Kasumi-1 (cell line): ENCODE measurements at places on chromosomes 11 and 22.

DNA sequence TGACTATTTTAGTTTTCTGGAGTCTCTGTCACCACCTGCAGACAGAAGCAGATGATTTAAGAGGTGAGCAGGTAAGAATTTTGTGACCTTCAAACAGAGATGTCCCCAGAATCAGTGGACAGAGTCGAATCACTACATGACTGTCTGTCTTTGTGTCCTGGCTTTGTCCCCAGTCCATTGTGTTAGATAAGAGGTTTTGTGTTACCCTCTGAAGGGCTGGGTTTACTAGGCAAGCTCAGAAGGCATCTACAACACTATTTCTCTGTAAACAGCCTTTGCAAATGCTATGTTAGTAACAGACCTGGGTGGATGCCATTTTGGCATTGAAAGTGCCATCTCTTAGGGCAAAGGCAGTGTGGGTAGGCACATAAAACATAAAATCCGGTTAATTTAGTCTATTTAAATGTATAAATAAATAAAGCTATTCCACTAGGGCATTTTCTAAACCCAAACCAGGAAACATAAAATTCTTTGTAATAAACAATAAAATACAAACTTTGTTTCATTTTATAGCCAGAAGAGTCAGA, 40.3 kb upstream of the CADM1 start:
- DNase-seq = no peak

DNA sequence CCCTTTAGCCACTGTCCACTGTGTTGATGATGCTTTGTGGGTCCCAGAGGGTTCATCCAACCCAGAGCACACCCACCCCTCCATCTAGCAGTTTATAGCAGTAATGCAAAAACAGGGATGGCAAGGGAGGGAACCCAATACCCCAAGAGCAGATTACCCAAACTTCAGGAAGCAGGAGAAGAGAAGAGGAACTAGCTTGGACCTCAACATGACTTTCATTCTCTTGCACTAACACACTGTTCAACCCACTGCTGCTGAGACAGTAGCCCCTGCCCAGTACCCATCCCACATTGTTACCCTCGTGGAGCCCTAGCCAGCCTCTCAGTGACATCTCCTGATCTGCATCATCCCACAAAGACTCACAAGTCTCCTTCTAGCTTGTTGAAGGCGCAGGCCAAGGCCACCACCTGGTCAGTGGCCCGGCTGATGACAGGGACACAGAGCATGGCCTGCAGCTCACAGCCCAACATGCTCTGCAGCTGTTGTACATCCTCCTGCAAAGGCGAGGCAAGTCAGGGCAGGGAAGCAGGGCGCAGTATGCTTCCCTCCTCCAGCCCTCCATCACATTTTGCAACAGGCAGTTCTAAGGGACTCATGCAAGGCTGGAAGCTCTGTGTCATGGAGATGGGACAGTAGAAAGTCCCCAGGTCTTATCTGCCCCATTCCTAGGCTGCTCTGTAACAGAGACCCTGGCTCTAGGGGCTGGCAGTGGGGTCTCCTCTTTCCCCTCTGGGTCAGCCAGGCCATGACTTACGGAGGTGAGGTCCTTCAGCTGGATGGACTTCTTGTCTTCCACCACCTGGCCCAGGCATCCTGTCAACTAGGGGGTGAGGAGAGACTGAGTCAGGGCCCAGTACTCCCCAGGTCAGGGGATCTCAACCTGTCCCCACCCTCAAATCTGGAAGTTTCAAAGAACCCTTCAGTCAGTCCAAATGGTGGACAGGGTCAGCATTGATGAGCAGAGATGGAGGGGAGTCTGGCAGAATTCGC, 85.5 kb downstream of the PDE2A start:
- DNase-seq = peak; percentile 22

GRCh38 chr11:57338142-57338541, at the start of gene P2RX3:
TSS of gene P2RX3 (plus strand) at chr11:57338352. CDS start at chr11:57338551, 199 bp downstream.
- no peak for DNase-seq

DNA sequence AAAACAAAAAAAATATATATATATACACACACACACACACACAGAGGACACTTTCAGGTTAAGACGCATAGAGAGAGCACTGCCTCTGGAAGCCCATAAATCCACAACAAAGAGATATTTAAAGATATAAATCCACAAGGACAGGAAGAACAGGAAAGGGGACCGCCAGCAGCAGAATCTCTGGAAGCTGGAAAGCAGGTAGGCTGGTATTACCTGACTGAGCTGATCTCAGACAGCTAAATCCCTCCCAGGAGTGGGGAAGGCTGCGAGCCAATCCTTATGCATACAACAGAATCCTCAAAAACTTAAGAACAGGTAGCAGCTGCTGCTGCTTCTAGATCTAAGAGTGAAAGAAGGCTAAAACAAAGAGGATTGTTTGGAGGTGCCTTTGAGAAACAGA, 1.8 kb upstream of the MCAT start:
- no peak for DNase-seq

DNA sequence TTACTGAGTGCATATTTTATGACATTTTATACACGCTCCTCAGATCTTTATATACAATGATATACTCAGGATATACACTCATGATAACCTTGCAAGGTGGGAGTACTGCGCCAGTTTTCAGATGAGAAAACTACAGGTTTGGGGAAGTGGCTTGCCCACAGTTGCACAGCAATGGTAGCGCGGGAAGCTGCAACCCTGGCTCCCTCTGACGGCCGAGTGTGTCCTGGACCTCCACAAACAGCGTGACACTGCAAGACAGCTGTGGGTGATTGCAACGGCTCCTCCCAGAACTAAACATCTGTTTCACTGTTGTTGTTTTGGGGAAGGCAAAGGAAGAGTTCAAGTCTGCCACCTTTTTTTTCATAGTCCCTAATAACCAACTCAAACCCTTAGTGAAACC, 47.0 kb downstream of the PACSIN2 start:
- peak; percentile 53 for DNase-seq

GRCh38 chr11:47186076-47186699, at the start of gene PACSIN3:
TSS of gene PACSIN3 (minus strand) at chr11:47186434. CDS start at chr11:47182727, 3,707 bp downstream.
- no peak for DNase-seq

DNA sequence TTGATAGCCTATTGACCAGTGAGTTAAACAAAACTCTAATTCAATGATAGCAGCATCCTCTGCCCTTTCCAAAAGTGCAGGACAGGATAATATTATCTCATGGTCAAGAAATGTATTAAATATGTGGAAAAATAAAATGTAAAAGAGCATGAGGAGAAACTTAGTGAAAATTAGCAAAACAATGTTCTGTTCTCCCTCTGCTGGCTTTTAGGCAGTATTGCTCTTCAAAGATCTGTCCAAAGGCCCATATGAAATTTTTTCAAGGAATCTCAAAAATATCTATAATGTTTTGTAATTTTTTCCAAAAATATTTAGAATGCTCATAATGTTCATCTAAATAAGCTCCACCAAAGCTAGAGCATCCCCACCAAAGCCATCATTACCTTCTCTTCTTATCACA, 8.3 kb upstream of the ARL14EP start:
- peak; percentile 46 for DNase-seq

GRCh38 chr11:299951-300735, 817 bp upstream of the IFITM5 start:
- peak; percentile 17 for DNase-seq

DNA sequence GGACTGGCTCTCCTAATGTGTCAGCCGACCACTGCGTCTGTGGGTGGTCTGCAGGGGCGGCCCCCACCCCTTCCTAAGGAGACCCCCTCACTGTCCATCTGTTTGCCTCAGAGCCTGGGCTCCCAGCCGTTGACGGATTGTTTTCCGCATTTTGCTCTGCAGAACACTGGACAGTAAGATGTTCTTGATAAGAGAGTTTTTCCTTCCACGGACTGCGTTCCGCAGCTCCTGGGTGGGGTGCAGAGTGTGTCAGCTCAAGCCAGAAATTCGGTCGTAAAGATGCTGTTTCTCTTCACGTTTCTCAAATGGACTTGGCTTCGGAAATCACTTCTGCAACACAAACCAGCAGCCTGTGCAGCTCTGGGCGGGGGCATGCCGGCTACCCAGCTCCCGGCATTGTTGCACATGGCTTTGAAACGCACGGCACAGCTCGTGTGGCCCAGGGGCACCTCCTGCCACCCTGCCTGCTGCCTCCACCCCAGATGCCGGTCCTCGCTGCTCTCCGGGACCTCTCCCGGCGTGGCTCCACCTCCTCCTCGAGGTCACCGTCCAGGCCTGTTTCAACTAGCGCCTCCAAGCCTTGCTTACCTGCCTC, 2.9 kb upstream of the MRGPRG start:
- DNase-seq = no peak

DNA sequence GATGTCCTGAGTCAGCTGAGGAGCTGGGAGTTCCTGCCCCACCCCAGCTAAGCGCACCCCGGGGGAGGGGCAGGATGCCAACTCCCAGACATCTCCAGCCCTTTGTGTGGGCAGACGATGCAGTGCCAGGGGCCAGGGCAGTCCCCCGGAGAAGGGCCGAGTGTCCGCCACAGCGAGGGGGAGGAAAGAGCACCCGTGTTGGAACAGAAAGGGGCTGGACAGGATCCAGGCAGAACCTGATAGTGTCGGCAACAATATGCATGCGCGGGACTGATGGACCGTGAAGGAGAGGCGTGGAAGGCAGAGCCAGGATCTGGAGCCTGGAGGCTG, 1434.7 kb downstream of the BRD1 start:
- DNase-seq = no peak

GRCh38 chr22:26550498-26551033, 38.3 kb upstream of the TFIP11 start:
- DNase-seq = no peak

- no peak for DNase-seq
Observed at GRCh38 chr22:30413745-30414524, 11.6 kb upstream of the MTFP1 start.

DNA sequence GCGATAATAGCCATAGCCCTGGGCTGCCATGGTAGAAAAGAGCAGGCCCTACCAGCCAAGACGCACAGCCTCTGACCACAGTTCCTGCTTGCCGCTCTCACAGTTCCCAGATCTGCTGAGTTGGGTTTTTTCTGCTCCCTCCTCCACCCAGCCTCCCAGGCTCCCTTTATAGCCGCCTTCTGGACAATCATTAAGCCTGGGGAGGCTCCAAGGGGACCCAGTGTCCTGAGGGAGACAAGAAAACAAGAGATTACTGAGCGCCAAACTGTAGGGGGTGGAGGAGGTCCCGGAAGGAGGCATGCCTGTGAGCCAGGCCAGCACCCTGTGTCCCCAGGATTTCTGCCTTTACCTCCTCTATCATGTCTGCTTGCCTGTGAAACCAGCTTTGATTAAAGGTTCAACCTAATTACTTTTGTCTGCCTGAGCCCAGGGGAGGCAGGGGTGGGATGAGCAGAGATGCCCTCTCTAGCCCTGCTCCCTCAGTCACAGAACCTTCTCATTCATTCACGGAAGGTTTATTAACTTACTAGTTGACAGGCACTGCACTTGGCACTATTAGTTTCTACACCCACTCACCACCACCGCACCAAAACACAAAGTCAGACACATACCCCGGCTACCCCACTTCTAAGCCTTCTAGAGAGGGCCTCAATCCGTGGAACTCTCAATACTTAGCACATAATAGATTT, 1.2 kb downstream of the SLC37A4 start:
- peak; percentile 25 for DNase-seq

GRCh38 chr11:86435711-86436110, 61.0 kb downstream of the CCDC81 start:
- DNase-seq = no peak

DNA sequence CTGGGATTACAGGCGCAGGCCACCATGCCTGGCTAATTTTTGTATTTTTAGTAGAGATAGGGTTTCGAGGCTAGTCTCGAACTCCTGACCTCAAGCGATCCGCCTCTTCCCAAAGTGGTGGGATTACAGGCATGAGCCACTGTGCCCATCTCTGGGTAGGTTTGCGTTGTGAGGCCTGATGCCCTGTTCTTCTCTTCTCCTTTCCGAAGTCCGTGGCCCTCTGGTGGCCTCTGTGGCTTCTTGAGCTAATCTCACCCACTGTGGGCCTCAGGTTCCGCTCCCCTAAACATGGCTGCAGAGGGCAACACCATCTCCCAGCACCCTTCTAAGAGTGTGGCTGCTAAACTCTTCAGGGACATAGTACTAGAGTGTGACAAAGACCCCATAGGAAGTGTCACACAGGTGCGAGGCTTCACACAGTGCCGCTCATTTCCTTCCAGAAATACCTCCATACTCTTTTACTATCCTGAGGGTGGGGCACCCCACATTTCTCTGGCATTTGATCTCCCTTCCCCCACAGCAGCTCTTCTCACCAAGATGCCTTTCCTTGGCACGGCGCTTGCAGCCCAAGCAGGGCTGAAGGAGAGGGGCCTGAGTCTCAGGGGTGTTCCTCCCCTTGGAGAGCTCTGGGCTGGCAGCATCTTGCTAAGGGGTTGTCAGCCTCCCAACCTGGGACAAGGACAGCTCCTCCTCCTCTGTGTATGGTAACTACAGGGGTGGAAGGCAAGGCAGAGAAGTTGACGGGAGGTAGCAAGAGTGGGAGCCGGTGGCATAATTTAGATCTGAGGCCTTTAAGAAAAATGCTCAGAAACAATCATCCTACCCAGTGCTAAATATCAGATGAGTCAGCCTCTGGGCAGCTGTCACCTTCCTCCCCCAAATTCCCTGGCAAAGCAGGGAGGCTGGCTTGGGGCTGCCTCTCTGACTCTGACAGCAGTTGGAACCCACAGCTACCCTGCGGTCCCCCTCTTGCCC, 6.1 kb downstream of the THY1 start:
- no peak for DNase-seq

- DNase-seq = peak; percentile 25
Observed at GRCh38 chr11:95922536-95923438, 1.1 kb downstream of the MTMR2 start.

DNA sequence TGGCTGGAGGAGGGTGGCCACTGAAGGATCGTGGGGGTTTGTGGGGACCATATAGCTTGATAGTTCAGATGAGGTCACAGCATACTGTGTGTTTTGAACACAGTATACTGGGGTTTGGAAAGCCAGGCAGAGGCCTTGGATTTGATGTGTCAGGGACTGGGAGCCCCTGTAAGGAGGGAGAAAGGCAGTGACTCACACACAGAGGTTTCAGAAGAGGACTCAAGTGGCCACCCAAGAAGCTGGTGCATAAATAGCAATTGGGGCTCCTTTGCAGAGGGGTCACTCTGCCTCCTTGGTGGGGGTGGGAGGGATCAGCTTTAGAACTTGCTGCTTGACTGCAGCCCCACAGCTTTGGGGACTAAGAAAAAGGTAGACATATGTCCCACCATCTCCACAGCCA, 39.3 kb downstream of the SLC5A1 start:
- no peak for DNase-seq
